Naive thymus-derived CD8-positive, alpha-beta T cell (primary cell): ENCODE measurements at places on chromosomes 13 and 19.

- no peak overlapping the region for H3K27ac ChIP-seq
- no peak overlapping the region for H3K4me3 ChIP-seq
- peaks cover 10% of the 10 kb centered on the region for H3K4me1 ChIP-seq
- no peak for DNase-seq
- no peaks in the 10 kb centered on the region for H3K36me3 ChIP-seq
Observed at GRCh38 chr19:28556371-28556770, 656.6 kb downstream of the UQCRFS1 start.

- peaks cover 4% of the 10 kb centered on the region for H3K27me3 ChIP-seq
- H3K27ac ChIP-seq = no peak overlapping the region
- H3K36me3 ChIP-seq = no peaks in the 10 kb centered on the region
- DNase-seq = no peak
Observed at GRCh38 chr13:44300895-44301638, 72.6 kb upstream of the SERP2 start.

GRCh38 chr13:45362939-45363338 is 22.0 kb upstream of the TPT1 start:
- H3K27ac ChIP-seq = peak overlapping the region; percentile 81
- DNase-seq = no peak
- no peak overlapping the region for H3K4me3 ChIP-seq
- H3K27me3 ChIP-seq = no peaks in the 10 kb centered on the region
- H3K36me3 ChIP-seq = peaks cover 11% of the 10 kb centered on the region
- peaks cover 52% of the 10 kb centered on the region for H3K4me1 ChIP-seq

GRCh38 chr19:35476149-35476548 is 14.1 kb downstream of the KRTDAP start:
- H3K36me3 ChIP-seq = no peaks in the 10 kb centered on the region
- no peak for DNase-seq
- no peak overlapping the region for H3K4me3 ChIP-seq
- H3K27ac ChIP-seq = no peak overlapping the region

DNA sequence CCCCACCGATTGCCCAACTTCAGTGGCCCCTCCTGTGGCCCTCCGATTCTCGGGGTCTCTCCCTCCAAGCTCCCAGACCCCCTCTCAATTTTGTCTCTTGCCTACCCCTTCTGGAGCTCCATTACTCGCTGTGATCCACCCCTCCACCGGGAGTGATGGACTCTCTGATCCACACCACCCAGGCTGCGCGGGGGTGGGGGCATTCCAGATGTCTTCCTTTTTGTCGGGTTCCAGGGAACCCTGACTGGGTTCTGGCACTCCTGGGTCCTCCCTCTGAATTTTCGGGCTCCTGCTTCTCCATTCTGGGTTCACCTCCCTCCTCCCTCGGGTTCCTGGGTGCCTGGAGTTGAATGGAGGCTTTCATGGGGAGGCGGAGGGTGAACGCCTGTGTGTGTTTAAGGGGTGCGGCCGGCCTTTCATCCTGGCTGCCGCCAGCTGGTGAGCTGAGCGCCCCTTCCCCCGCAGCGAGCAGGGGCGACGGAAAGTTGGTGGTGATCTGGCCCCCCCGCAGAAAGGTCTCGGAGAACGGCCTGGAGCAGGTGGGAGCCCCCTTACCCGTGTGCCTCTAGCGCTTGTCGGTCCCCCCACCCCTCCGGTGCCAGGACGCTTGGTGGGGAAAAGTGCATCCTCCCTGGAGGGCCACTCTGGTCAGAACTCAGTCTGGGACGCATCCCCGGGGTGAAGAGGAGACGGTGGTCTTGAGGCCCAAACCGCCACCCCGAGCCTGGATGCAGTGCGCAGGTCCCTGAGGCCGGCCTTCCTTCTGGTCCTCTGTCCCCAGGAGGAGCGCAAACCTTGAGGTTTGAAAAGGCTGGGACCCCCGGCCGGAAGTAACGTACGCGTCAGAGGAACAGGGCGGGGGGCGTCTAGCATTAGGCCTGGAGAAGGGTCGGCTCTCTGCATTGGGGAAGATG is 1.6 kb downstream of the MISP3 start:
- peaks cover 23% of the 10 kb centered on the region for H3K4me1 ChIP-seq
- H3K36me3 ChIP-seq = no peaks in the 10 kb centered on the region
- DNase-seq = peak; percentile 19
- H3K4me3 ChIP-seq = peak overlapping the region; percentile 91

GRCh38 chr13:39016087-39016486 is 21.8 kb downstream of the PROSER1 start:
- H3K4me3 ChIP-seq = no peak overlapping the region
- no peaks in the 10 kb centered on the region for H3K4me1 ChIP-seq
- peaks cover 83% of the 10 kb centered on the region for H3K36me3 ChIP-seq
- DNase-seq = no peak
- no peak overlapping the region for H3K27ac ChIP-seq

GRCh38 chr13:30551189-30551588 is 66.5 kb upstream of the USPL1 start:
- H3K36me3 ChIP-seq = no peaks in the 10 kb centered on the region
- no peak overlapping the region for H3K27ac ChIP-seq
- H3K27me3 ChIP-seq = no peaks in the 10 kb centered on the region
- H3K4me1 ChIP-seq = peaks cover 4% of the 10 kb centered on the region
- peak; percentile 57 for DNase-seq

GRCh38 chr19:43574424-43575155 is 737 bp downstream of the XRCC1 start:
- H3K4me3 ChIP-seq = peak overlapping the region; percentile 95
- no peak for DNase-seq
- peaks cover 26% of the 10 kb centered on the region for H3K4me1 ChIP-seq
- H3K27me3 ChIP-seq = no peaks in the 10 kb centered on the region
- H3K27ac ChIP-seq = peak overlapping the region; percentile 98
- H3K36me3 ChIP-seq = no peaks in the 10 kb centered on the region

DNA sequence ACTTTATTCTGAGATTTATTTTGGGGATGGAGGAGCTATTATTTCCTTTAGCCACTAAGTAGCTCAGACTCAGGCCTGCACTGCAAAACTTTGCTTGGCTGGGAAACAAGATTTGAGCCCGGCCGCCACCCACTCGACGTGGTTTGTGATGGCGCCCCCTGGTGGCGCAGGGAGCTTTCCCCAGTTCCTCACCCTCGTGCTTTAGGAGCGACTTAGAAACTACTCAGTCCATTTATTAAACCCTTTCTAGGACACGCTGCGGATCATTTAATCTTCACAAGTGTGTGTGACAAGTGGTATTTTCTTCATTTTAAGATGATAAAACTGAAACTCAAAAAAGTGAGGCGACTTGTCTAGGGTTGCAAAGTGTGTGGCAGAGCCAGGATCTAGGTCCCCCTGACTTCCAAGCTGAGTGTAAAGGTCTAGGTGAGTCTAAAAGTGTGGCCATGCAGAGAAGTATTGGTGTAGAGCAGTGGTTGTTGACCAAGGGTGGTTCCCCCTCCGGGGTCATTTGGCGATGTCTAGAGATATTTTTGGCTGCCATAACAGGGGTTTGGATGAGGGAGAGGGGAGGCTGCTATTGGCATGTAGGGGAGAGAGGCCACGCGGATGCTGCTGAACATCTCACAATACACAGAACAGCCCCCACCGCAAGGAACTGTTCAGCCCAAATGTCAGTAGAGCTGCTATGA is 2.2 kb downstream of the CXCL17 start:
- H3K27ac ChIP-seq = peak overlapping the region; percentile 79
- DNase-seq = peak; percentile 76
- H3K27me3 ChIP-seq = no peaks in the 10 kb centered on the region
- H3K4me1 ChIP-seq = peaks cover 25% of the 10 kb centered on the region
